Glutamatergic neuron (in vitro differentiated cells): ENCODE measurements at places on chromosomes 2 and 18. TPM values are rescaled to one million over a fixed set of nuclear protein-coding genes. Genes with fewer than 3 reads are reported as not detected.

OBSL1 gene
- 47.9 TPM for total RNA-seq

EPB41L5 gene
- total RNA-seq, result 71.7 TPM

ZNF513 gene
- total RNA-seq, result 30.2 TPM

CERKL gene
- 5.7 TPM for total RNA-seq
